ENCODE measurements at places on chromosomes 12 and 14. TPM values are rescaled to one million over a fixed set of nuclear protein-coding genes. Genes with fewer than 3 reads are reported as not detected.
A peak's percentile ranks its signal among the peaks of the same experiment; 100 is the strongest.

DNA sequence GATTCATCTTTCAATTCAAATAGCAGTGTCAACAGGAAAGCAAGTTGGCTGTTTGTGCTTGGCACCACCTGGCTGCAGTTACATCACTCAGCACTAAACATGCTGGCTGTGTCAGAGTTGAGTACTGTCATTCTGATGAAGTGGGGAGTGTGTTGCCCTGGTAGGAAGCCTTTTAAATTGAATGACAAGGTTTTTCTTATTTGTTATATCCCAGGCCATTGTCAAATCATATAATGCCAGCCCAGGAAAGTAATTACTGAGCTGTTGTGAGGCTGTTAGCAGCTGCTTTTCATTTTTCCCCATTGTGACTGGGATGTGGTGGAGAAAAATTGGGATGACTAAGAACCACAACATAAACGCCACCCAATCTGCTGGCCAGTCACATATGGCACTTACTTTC, 106.5 kb upstream of the PRKD1 start:
- DNase-seq = no peak

Gene TOMM20L
- total RNA-seq = not detected

Gene GZMB
- not detected for total RNA-seq

GRCh38 chr12:46357438-46358324, 14.9 kb downstream of the SLC38A2 start:
- DNase-seq = no peak

Gene ARL6IP4
- total RNA-seq = 85.1 TPM

Gene IL26
- not detected for total RNA-seq

DNA sequence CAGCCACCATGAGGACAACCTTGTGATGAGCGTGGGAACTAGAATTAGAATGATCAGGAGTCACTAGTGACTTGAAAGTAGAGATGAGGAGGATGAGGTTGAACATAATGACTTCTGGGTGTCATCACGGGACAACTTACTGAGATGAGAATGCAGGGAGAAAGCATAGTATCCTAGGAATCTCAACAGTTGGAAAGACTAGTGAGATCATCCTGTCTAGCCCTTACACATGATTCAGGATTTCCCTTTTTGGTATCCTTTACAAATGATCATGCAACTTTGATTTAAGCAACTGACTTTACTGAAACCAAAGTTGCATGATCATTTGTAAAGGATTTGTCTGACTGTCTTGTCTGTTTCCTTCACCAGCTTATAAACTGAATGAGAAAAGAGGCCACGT, 51.8 kb upstream of the HIF1A start:
- no peak for DNase-seq

DNA sequence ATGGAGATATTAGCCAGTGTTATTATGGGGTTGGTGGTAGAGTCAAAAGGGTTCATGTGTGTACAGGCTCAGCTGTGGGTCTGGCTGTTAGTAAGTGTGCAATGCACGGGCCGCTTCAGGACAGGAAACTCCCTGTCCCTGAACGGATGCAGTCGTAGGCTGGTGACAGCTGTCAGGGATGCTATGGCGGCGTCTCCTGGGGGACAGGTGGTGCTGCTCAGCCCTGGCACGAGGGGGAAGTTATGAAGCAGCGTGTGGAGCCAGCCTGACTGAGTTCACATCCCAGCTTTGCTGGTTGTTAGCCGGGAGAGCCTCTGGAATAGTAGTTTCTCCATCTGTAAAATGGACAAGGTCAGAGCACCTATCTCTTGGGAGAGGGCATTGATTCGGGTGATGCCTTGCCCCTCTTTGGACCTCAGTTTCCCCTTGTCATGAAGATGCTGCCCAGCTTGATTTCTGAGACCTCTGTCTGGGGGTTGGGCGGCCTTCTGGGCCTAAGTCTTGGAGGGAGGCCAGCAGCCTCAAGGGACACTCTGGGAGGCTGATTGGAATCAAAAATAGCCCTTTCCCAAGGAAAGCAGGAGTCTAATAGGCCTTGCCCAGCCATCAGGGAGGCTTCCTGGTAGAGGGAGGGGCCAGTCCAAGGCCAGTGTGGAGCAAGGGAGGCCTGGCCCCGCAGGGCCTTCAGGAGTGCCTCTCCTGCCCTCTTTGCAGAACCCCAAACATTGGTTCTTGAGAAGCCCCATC, 7.1 kb downstream of the ASB2 start:
- DNase-seq = peak; percentile 73

Gene PZP
- total RNA-seq = not detected

Gene RD3L
- total RNA-seq = not detected

GRCh38 chr12:51677284-51677968, 86.4 kb downstream of the SCN8A start:
- DNase-seq = no peak

Gene SERPINA1
- total RNA-seq = not detected

DNA sequence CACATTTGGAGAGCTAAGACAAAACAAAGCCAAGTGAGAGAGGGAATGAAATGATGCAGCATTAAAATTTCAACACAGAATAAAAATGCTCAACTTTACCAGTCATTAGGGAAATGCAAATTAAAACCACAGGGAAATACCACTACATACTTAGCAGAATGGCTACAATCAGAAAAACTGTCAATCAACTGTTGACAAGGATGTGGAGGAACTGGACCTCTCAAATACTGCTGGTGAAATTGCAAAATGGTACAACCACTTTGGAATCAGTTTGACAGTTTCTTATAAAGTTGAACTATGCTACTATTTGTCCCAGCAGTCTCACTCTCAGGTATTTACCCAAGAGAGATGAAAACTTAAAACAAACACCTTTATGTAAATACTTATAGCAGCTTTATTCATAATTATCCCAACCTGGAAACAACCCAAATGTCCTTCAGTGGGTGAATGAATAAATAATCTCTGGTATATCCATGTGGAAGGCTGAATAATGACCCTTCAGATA, 43.8 kb upstream of the KTN1 start:
- DNase-seq = no peak

DNA sequence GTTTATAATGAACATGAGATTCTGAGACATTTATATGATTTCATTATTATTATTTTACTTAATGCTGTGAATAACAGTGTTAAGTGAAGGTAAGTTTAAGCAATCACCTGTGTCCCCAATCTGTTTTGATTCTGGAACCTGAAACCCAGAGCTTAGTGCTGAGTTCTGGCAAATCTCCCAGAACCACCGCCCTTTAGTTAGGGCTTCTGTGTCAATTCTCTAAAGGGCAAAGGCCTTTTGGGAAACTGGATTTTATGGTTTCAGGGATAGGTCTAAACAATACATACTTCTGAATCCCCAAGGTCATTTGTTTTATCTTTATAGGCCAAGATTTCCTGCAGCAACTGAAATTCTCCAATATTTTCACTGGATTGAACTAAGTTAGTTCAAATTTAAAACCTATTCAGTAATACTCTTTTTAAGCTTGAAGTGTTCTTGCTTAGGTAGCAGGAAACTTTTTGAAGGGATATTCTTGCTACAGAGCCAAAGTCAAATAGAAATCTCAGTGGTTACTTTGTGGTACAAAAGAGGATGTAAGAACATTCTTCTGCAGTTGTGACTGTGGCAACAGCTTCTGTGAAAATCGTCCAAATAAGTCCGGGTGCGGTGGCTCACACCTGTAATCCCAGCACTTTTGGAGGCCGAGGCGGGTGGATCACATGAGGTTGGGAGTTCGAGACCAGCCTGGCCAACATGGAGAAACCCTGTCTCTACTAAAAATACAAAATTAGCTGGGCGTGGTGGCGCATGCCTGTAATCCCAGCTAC, 10.0 kb upstream of the PKP2 start:
- DNase-seq = no peak

DNA sequence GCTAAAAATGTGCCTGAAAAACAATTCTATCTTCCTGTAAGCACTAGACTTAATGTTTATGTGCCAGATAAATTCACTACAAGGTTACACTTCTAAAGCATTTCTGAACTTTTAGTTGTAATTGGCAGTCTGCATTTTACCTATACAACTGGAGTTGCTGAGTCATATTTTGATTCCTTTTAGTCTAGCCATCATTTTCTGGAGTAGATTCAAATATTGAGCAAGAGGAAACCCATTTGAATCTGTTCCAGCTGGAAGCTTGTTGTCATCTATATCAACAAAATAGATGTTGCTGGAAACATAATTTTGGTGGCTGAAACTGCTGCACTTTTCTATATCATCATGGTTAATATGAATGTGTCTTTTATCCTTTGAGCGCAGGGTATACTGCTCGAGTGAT, 122.2 kb upstream of the CCDC175 start:
- no peak for DNase-seq

DNA sequence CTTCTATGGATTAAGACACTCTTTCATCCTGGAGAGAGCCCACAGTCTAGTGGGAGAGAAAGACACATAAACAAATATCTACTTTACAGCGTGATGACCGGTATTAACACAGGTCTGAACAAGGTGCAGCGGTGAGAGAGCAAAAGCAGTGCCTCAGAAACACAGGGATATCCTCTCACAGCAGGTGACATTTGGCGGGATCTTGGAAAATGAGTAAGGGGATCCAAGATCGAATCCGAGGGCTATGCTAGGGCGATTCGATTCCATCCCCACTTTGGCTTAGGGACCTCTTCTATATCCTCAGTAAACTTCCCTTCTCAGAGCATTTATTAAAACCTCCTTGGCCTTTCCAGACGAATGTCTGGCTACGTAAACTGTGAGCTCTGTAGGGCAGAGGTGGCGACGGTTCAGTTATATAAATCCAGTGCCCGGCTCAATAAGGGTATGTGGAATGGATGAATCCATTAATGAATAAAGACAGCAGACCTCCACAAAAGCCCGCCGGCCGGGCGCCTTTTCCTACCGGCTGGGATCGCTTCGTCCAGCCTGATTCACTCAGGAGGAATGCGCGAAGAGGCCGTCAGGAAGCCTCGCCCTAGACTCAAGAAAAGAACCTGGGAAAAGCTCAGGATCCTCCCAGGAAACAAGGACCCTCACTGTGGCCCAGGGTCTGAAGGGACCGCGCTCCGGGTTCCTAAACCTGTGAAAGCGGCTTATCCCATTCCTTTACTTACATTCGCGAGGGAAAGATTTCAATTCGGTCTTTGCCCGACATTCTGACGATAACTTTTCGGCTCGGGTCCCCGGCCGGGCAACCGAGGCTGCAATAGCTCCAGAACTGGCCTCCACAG, 455 bp downstream of the ATP6V1D start:
- DNase-seq = peak; percentile 47

DNA sequence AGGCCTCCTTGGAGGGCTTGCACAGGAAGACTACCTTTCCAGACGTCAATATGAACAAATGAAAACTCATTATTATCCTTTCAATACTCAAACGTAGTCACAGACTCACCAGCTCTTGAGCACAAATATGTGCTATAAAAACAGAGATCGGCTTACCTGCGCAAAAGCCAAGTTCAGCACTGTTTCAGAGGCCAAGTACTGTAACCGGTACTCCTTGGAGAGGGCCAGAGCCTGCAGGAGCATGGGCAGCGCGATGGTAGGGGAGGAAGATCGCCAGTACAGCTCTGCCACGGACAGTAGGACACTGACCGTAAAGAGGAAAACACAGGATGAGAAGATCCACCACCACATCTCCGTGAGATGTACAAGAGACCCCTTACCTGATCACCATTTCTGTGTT, 21.6 kb upstream of the CAMKK2 start:
- no peak for DNase-seq

Gene C1QL4
- not detected for total RNA-seq

DNA sequence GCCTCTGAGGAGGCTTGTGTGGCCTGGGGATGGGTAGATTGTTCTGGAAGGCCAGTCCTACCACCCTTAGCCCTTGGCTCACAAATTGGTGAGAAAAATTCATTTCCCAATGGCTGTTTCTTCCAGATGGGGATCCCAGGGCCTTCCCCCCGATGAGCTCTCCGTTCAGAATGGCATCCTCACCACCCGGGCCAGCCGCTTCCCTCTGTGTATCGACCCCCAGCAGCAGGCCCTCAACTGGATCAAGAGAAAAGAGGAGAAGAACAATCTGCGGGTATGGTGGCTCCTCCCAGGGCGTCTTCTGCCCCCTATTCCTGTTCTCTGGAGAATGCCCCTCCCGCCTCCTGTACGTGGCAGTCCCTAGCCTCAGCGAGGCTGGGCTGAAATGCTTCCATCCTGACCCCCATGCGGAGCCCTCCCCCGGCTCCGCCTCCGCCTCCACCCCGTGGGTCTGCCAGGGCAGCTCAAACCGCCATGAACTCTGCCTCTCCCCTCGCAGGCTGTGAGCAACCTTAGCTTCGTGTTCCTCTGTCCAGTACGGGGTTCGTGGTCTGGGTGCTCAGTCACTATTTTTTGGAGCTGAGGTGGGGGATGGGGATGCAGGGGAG, 57.8 kb downstream of the CCDC92 start:
- no peak for DNase-seq

DNA sequence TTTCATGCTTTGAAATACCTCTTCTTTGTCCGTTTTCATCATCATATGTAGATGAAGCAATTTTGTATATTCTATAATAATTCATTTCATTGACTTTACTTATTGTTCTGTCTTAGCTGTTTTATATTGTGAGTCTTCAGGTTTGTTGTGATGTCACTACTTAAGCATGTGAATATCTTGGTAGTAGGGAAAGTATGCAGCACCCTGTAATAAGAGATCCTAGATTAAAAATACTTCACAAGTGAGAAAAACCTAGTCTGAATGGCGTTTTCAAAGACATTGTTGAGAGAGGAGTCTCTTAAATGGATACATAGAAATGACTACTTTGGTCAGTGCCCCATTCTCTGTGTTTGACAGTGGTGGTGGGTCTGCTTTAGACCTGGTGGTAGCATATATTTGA, 61.4 kb downstream of the SLC16A7 start:
- no peak for DNase-seq

DNA sequence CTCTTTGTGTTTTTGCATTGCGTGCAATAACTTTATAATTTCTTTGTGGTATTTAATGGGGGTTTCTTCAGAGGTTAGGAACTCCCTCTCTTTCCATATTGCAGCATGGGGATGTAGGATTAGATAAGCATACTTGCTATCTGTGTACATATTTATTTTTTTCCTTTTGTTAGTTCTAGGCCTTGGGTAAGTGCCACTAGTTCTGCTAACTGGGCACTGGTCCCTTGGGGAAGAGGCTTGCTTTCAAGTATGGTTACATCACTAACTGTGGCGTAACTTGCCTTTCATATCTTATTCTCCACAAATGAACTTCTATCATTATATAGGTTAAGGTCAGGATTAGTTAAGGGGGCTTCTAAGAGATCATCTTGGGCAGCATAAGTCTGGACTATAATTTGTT, 31.5 kb upstream of the SLCO1B3 start:
- no peak for DNase-seq

Gene OTUB2
- not detected for total RNA-seq

DNA sequence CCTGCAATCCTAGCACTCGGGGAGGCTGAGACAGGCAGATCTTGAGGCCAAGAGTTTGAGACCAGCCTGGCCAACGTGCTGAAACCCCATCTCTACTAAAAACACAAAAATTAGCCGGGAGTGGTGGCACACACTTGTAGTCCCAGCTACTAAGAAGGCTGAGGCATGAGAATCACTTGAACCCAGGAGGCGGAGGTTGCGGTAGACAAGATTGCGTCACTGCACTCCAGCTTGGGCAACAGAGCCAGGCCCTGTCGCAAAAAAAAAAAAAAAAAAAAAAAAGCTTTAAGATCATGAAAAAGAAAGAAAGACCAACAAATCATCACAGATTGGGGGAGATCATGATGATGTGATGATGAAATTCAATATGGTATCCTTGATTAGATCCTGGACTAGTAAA, 30.6 kb downstream of the WDR89 start:
- no peak for DNase-seq
